ENCODE measurements at places on chromosomes 13 and 19.
A peak's percentile ranks its signal among the peaks of the same experiment; 100 is the strongest.

DNA sequence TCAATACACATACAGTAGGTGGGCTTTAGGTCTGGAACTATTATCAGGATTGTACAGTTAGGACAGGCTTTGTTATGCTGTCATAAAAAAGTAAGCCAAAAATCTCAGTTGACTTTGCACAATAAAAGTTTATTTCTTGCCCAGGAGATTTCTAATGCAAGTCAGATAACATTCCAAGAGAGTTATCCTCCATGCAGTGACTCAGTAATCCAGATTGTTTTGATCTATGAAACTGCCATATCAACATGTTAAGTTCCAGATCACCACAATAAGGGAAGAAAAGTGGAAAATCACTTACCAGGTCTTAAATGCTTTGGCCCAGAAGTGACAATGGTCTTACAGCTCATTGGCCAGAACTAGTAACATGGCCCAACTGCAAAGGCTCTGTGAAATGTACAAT is 636.2 kb upstream of the KLF12 start:
- no peak for DNase-seq

DNA sequence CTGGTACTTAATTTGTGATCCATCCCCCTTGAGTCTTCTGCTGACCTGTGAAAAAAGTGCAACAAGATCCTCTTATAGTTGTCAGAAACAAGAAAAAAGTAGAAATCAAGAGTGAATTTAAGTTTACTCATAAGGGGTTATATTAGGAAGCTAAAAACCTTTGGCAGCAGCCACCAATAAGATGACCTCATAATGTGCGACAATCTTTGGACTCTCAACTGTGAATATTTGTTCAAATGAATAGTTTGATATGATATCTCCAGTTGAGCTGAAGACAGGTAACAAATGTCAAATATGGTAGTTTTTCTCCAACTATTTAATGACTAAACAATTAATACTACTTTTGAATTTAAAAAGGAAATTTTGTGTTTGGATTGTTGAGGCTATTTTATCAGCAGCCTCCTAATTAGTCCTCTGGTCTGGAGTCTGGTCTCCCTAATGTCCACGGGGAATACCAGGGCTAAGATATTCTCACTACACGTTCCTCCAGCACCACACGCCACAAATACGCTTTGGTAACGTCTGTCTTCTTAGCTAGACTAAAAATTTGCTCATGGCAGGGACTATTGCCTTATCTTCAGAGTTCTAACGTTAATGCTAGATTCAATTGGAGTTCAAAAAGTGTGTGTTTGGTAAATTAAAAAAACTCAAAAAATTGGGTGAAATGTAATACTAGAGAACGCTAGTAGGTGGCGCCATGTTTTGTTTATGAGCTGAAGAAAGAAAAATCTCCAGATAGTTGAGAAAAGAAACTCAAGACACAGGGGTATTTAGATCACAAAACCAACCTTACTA is 51.0 kb upstream of the PDX1 start:
- DNase-seq = no peak

GRCh38 chr19:7507884-7508283 is 8.0 kb upstream of the ZNF358 start:
- DNase-seq = peak; percentile 78

DNA sequence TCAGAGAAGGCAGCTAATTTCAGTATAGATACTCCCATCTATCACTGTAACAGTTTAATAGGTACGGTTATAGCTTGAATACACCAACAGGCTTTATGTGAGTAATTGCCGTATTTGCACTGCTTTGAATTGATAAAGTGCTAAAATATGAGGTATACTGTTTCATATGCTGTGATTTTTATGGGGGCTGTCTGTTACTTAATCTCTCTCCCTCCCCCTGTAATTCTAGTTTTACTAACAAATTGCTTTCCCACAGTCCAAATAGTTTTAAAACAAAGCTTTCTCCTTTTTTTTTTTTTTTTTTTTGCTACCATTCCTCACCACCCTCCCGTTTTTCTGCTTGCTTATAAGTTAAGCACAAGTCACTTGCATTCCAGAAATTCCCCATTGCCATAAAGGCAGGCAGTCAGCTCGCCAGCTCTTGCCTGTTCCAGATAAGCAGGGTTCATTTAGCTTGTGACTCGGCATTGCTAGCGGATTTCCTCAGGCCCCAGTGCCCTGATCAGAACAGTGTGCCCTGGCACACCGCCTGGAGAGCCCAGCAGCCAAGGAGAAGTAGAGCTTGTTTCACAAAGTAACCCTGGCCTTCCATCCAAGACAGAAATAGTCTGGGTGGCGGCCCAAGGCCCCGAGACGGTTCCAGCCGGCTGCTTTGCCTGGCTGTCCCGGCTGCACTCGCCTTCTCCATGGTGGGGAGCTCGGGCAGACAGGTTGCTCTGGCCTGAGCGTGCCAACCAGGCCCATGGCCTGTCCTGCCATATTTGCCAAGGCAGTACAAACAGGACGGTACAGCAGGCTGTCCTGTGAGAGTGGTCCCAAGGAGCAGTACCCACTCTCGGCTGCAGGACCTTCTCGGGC is 43.5 kb upstream of the NPAS1 start:
- DNase-seq = no peak

DNA sequence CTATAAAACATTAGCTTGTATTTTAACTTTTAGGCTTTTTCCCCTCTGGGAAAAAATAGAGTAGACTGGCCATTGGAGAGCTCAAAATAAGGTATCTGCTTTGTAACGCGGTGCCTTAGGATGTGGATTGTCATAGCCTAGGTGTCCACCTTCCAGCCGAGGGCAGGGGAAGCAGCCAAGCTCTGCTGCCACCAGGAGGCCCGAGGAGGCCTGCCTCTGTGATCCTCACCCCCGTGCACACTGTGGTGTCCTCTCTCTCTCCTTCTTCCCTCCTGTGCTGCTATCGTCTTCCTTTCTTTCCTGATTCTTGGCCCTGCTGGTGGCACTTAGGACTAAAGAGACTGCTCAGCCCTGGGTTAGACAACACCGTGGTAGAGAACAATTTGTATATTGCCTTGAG is 11.3 kb downstream of the HNRNPM start:
- DNase-seq = peak; percentile 18

DNA sequence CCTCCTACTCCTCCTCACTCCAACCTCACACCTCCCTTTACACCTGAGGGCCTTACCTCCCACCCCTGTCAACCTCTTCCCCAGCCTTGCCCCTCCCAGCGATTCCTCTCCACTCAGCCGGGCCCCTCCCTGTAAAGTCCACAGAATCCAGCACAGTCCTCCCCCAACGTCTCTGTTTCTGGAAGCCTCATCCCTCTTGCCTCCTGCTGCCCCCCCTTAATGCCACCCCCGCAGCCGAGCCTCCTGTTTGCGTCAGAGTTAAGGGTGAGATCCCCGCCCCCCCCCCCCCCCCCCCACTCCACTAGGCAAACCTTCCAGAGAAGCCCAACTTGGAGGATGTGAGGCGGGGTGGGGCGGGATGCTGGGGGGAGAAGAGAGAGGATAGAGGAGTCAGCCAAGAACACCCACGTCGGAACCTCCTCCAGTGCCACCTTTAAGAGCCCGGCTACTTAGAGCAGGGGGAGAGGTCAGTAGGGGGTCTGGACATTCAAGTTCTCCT is 2.1 kb downstream of the UNC13A start:
- DNase-seq = no peak

DNA sequence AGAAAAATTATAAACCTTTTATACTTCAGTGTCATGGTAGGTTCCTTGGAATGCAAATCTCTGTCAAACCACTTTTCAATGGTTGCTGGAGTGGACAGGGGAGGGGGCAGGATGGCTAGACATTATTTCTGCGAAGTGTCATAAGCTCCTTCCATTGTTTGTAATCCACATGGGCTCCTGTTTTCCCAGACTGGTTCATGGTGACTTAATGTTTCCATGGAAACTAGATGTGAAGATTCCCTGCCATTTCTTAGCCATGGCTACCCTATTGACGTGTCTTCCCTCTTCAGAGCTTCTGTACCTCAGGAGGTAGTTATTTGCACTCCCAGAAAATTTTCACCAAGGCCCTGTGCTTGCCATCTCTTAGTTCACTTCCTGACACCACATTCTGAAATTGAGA is 95.3 kb downstream of the UFM1 start:
- DNase-seq = no peak

- peak; percentile 13 for DNase-seq
Observed at GRCh38 chr13:67410645-67411044, 180.5 kb upstream of the PCDH9 start.

GRCh38 chr19:1295169-1296012 is 9.7 kb downstream of the EFNA2 start:
- DNase-seq = no peak

GRCh38 chr13:25295228-25295627 is 6.2 kb upstream of the NUP58 start:
- DNase-seq = no peak

DNA sequence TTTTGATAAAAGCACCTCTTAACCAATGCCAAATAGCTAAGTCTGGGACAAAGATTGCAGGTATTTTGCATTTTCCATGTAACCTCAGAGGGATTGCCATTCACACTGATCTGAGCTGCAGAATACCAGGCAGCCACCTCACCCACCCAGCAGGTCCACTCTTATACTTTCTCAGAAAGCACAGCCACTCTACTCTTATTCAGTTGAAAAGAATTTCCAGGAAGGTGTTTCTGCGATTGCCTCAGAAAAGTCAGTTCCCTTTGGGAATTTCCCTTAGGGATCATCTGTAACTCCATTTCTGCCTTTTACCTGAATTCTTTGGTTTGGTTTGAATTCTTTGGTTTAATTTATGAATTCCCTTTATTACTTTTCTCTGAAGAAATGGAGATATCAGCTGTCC is 904 bp upstream of the ALOX5AP start:
- no peak for DNase-seq

GRCh38 chr19:30719189-30719998 is 347.2 kb downstream of the ZNF536 start:
- DNase-seq = peak; percentile 73

DNA sequence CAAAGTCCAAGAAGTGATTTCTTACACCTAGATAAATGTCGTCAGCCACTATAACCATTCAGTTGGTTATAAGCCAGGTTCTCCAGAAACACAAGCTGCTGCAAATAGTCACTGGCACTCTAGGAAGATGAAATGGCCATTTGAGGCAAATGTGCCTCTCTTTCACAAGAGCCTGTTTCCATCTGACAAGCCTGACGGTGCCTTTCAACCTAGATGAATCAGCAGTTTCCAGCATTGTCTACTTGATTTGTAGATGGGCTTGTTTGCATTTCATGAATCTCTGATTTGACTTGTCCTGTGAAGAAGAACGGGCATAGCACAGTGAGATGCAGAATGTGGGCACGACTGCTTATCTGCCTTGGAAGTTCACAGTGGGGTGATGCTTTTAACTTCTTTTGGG is 327.2 kb downstream of the LMO7 start:
- no peak for DNase-seq

DNA sequence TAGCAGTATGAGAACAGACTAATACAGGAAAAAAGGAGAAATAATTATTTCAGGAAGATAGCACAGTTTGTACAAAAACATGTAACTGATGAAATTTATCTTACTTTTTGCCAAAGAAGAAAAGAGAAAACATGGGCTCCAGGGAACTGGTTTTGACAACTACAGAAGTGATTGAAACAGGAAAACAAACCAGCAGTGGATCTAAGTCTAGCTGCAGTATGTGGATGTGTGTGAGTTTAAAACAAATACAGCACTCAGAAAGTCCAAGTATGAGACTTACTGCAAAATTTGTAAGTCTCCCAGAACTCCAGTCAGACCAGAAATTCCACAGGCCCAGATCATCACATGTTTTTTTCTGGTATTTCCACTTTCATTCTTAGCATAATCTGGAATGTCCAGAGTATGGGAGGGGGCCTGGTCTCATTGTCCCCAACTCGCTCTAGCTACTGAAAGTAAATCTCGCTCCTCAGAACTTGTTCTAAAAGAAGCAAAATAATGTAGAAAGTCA is 259.5 kb downstream of the NHLRC3 start:
- DNase-seq = no peak

GRCh38 chr13:93539914-93540313 is 313.3 kb downstream of the GPC6 start:
- DNase-seq = no peak

GRCh38 chr13:73090116-73090822 is 31.5 kb downstream of the KLF5 start:
- no peak for DNase-seq

- no peak for DNase-seq
Observed at GRCh38 chr13:110154410-110154933, 152.5 kb downstream of the COL4A1 start.

DNA sequence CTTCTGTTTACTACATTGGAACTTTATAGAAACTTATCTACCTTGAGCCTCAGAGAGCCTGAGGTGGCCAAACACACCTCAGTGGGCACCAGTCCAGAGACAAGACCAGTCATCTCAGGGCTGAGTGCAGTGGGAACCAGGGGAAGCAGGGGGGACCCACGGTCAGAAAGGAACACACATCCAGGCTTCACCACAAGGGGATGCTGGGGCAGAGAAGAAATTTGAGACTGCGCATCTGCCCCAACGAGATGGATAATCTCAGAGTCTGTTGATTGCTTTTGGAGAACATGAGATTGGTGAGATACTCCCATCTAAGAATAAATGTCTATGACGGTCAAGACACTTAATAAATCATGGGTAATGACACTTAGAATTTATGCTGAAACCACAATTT is 98.7 kb downstream of the DOCK9 start:
- peak; percentile 45 for DNase-seq

DNA sequence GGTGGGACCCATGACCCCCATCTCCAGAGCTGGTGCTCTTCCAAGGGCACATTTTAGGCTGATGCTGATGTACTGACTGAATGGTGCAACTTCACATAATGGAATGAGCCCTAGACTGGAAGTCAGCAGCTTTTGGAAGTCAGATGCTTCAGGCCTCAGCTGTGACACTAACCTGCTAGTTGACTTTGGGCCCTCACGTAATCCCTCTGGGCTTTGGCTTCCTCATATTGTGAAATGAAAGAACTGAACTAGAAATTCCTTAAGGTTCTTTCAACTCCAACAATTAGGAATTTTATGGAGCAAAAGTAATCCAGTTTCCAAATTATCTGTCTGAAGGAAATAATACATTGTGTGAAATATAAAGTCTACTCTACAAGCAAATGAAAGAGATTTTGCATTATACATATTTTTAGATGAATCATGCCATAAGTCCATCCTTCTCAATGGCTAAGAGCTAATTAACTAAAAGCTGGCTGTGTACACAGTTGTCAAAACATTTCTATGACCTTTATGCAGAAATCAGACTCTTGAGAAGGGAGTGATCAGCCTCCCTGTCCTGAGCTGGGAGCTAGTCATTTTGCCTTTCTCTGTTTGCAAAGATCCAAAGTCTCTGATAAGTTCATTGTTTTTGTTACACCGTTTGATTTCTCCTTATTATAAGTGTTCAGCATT is 204.2 kb downstream of the DCLK1 start:
- DNase-seq = no peak

GRCh38 chr19:39106194-39106593 is 19.4 kb upstream of the PAK4 start:
- no peak for DNase-seq

DNA sequence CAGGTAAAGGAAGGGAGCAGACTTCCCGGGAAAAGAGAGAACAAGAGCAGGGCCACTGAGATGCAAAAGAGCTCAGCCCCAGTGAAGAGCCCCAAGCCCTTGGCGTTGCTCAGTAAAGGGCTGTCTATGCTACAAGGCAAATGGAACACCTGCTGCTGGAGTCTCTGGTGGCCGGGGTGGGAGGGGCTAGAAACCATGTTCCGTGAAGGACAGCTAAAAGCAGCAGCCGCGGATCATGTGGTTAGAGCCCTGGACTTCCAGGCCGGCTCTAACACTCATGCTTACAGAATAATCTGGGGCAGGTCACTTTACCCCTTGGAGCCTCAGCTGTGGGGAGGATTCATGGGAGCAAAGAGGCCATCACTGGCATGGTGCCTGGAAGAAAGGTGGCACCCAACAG is 17.8 kb downstream of the POU2F2 start:
- DNase-seq = peak; percentile 92

GRCh38 chr19:14237014-14237941 is 31.3 kb upstream of the ADGRL1 start:
- no peak for DNase-seq

Data from WERI-Rb-1 (cell line).